Activated CD8-positive, alpha-beta memory T cell treated with anti-CD3 and anti-CD28 coated beads, Interleukin-2, amount 50 U/mL, for 48 hours (primary cell): ENCODE measurements at places on chromosomes 5 and 9.

DNA sequence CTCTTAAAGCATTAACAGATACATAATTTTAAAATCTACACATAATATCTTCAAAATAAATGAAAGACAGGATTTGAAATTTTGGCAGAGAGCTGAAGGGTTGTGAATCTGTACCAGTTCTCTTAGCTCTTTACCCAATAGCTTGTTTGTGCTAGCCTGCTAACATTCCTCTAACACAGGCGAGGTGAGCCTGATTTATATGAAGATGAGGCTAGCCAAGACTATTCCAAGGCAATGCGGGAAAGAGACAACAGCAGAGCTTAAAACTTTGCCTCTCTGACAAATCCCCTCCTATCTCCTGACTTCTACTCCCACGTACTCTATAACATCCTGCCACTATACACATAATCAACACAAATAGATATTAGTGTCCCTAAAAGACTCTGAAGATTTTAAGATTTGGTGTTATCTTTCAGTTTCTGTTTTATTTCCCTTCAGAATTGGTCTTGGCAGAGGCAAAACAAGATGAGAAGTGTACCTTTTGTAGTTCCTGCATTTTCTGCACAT lies 745.6 kb upstream of the ZNF608 start:
- DNase-seq = no peak

- no peak for DNase-seq
These were observed 124.2 kb upstream of the GAS1 start for GRCh38 chr9:87071473-87071872.

DNA sequence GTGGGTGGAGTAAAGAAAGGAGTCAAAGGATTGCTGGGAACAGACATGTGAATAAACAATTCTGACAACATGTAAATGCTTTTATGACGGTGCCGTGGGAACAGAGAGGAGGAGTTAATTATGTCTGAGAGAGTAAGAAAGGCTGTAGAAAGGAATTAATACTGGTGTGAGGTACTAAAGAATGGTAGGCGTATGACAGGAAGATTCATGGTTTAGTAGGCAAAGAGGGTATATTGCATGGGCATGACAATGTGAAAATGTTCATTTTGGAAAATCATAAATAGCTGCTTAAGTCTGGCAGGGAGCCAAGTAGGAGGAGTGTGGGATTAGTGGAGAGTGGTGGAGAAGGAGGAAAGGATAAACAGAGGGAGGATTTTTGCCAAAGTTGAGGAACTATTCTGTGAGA lies 19.7 kb downstream of the NAA35 start:
- no peak for DNase-seq

DNA sequence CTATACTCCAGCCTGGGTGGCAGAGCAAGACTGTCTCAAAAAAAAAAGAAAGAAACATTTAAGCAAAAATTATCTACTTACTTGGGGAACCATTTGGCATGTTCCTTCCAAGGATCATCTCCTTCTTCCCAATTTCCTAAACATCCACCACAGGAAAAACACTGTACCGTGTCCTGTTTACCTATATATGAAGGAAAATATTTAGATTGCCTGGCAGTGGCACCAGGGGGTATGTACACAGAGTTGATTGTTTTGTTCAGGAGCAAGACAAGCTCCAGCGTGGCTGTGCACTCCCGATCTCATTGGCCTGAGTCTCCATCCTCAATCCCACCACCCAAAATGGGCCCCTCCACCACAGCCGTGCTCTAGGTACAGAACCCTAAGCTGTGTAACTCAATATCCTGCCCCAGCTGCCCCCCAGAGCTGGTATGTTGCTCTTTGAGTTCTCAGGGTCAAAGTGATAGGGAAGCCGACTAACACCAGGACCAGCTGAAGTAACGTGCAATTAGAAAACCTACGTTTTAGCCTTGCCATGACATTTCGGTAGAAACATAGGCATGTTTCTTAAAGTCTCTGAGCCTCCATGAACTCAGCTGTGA lies 13.8 kb downstream of the NAIP start:
- DNase-seq = no peak

DNA sequence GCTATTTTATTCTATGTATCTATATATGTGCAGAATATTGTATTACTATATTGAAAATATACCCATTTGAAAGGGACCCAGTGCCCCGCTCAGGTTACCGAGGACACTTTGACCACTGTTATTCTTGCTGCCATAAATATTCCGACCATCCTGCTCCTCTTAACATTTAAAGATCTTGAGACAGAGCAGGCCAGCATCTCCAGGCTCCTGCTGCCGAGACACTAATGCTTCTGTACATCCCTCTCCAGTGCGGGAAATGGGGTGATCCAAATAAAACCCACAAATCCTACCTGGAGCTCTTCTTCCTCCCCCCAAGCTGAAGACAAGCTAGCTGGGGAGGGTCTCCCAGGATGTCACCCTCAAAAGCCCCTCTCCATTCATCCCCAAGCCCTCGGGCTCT lies 3.9 kb downstream of the SH3PXD2B start:
- DNase-seq = no peak

GRCh38 chr5:6319116-6319515 lies 59.2 kb downstream of the MED10 start:
- DNase-seq = no peak

GRCh38 chr5:5979761-5980537 lies 398.4 kb downstream of the MED10 start:
- no peak for DNase-seq

DNA sequence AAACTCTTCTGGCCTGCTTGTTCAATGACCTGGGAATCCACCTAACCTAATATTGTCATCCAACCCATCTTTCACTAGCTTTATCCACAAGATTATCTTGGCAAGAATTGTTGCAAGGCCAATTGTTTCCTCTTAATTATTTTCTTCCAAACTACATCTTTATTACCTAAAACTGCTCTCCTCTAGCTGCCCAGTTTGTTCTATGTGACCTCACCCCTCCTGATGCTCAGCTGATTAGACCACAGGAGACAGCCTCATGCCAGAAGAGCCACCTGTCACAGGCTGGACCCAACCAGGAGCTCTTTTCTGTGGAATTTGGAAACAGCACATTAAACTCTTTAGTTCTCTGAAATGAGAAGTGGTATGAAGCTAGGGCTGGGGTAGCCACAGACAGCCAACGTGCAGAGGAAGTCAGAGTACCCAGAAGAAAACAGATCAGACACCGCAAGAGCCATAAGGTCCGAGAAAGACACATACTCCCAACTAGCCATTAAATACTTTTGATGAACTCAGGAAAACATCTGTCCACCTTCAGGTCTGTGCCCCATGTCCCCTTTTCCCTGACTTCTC lies 12.0 kb downstream of the SAXO1 start:
- DNase-seq = no peak

GRCh38 chr9:136943291-136944211 lies 987 bp downstream of the FBXW5 start:
- DNase-seq = peak; percentile 76

- DNase-seq = no peak
These were observed 103.3 kb downstream of the AUH start for GRCh38 chr9:91258451-91258850.

DNA sequence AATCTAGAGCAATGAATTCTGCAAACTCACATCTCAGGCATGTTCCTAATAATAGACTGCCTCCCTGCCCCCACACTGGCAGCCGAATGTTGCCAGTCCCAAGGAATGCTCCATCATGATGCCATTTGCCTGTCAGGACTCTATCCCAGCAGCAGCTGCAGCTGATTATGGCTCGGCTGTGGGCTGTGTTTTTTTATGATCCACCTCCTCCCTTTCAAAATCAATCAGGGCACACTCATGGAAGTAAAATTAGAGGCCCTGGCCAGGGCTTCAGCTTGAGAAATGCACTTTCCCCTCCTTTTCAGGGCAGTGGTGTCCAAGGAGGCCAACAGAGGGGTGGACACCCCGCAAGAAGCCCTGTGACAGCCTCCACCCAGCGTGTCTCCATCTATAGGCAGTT lies 176.7 kb upstream of the S1PR3 start:
- no peak for DNase-seq

- DNase-seq = no peak
These were observed 452.1 kb downstream of the EFNA5 start for GRCh38 chr5:107218457-107219193.

DNA sequence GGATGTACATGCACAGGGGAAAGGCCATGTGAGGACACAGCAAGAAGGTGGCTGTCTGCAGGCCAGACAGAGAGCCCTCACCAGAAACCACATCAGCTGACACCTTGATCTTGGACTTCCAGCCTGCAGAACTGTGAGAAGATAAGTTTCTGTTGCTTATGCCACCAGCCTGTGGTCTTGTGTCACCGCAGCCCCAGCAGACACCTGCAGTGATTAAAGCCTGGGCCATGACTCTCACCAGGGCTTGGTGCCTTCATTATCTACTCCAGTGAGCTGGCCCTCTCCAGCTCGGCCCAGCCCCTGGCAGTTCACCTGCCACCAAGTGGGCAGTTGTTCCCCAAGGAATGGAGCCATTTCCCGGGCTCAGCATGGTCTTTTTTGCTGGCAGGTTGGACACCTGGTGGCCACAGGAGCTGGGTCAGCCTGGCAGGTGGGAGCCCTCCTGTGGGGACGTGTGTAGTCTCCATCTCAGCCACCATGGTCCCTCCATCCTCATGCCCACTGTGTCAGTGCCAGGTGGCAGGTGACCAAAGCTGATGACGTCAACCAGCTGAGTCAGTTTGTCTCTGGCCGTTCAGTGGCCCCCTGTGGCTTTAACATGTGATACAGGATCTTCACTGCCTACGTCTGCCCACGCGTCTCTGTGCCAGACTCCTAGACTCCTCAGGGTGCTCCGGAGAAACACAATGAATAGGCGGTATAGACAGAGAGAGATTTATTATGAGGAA lies 99.9 kb upstream of the PPP1R26 start:
- no peak for DNase-seq

GRCh38 chr5:174991847-174992246 lies 267.5 kb downstream of the MSX2 start:
- DNase-seq = no peak

- no peak for DNase-seq
These were observed 778 bp downstream of the FRRS1L start for GRCh38 chr9:109166171-109166770.

DNA sequence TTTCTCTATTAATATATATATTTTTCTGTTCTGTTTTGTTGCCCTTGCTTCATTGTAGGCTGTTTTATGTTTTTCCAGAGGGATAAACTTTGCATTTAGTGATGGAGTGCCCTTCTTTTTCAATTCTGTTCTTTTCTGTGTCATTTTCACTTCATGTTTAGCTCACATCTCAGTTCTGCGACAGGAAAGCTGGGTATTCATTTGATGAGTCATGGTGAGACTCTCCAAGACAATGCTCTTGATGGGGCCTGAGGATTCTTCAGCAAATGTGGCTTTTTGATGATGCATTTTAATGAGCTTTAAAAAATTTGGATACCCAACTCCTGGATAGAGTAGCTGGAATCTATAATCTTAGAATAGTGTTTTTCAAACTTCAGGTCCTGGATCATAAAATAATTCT lies 56.5 kb upstream of the SPATA31D4 start:
- DNase-seq = no peak

- no peak for DNase-seq
These were observed 4.8 kb downstream of the ZNF483 start for GRCh38 chr9:111529787-111530186.

GRCh38 chr9:89874351-89875321 lies 269.8 kb downstream of the GADD45G start:
- DNase-seq = peak; percentile 41

DNA sequence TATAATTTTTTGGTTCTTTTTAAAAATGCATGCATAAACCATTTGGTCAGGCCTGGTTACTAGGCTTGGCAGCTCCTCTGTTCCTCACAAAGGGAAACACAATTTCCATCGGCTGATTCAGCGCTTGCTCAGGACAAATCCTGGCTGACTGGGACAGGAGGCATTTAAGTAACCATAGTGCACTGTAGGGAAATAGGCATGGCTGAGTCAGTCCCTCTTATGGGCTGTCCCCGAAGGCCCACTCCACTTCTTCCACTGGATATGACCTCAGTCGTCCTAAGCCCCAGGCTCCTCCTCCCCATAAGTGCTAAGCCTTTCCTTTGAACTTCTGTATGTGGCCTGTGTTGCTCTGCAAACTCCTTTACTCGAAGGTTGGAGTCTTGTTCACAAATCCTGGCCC lies 71.2 kb upstream of the GLIS3 start:
- no peak for DNase-seq

GRCh38 chr5:3384531-3384930 lies 211.1 kb upstream of the IRX1 start:
- no peak for DNase-seq

- DNase-seq = no peak
These were observed 26.4 kb downstream of the PSD2 start for GRCh38 chr5:139821806-139822552.

DNA sequence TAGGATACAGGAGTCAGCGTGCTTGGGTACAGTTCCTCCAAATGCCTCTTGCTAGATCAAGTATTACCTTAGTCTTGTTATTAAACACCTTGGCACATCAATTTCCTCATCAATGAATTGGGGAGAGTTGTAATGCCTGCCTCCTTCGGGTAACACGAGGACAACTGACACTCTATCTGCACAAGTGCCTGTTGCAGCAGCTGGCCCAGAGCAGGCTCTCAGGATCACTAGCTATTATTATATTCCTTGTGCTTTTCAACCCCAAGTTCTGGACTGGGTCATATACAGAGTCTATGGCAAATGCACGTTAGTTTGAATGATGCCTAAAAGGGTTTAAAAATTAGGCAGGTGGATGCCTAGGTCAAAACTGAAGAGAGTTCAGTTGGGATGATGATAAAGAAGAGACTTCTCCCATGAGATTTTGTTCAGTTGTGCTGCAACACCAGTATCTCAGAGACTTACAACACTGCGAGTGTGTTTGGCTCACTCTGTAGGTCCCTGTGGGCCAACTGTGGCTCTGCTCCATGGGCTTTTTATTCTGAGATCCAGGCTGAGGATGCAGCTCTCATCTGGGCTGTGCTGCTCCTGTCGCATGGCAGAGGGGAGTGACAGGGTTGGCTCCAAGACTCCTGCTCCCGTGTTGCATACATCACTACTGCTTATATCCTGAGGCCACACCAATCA lies 41.1 kb upstream of the TEX48 start:
- no peak for DNase-seq

DNA sequence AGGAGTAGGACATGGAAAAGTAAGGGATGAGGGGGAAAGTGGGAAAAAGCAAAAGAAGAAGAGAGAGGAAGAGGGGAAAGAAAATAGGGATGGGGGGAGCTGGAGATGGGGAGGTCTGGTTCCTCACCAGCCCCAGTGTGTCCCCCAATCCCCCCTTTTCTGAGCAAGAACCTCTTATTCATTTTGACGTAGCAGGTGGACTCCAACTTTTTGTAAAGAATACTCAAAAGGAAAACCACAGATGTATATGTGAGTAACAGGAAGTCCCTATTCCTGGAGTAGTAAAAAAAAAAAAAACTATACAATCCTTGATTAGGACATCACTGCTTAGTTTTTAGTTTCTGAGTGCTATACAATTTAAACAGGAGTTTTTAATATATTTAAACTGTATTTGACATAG lies 3.9 kb upstream of the CFAP95 start:
- no peak for DNase-seq

DNA sequence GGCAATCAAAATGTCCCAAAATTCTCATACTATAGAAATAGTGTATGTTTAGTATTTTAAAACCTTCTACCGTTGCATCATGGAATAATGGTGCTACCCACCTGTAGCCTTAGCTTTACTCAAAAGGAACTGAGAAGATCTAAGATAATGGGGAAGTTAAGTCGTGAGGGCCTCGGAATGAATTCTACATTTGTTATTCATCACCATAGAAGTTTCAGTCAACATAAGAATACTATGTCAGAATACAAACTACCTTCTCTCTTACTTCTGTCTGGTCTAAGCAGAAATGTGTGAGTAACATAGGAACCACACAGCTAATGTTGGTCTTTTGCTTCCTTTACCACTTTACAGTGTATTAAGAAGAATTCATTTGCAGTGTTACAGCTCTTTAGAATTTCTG lies 43.2 kb downstream of the RFK start:
- no peak for DNase-seq

- no peak for DNase-seq
These were observed 169.3 kb downstream of the DCP2 start for GRCh38 chr5:113145757-113146387.
